ENCODE measurements at places on chromosomes 3 and 15.

DNA sequence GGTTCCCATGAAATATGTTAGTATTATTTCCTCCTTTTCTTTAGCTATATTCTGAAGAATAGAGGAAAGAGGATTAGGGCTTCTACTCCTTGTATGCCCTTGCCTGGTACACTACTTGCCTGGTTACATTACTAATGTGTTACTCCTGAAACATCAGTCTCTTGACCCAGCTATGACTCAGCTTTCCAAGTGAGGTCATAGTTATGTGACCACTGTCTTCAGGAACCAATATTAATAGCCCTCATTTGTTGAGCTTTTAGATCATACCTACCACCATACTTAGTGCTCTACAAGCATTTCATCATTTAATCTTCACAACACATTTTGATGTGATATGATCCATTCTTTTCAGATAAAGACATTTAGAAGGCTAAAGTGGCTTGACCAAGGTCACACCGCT, 60.3 kb downstream of the CMSS1 start:
- DNase-seq, result peak; percentile 40

DNA sequence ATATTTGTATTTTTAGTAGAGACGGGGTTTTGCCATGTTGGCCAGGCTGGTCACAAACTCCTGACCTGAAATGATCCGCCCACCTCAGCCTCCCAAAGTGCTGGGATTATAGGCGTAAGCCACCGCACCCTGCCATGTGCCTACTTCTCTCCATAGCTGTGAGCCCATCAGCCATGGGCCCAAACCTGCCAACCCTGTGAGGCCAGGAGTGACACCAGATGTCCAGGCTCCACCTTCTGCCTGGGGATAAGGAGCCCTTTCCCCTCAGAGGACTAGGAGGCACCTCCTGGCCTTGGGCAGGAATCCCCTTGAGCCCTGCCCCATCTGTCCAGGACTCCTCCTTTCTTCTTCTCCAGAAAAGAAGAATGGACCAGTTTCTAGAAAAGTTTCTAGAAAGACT, 14.2 kb upstream of the RFT1 start:
- DNase-seq, result no peak

GRCh38 chr3:171956705-171957104, 82.7 kb upstream of the FNDC3B start:
- no peak for DNase-seq

GRCh38 chr3:23815879-23816278, 10.1 kb downstream of the UBE2E1 start:
- DNase-seq, result no peak

- DNase-seq, result no peak
Observed at GRCh38 chr15:69021895-69022294, 7.4 kb downstream of the NOX5 start.

DNA sequence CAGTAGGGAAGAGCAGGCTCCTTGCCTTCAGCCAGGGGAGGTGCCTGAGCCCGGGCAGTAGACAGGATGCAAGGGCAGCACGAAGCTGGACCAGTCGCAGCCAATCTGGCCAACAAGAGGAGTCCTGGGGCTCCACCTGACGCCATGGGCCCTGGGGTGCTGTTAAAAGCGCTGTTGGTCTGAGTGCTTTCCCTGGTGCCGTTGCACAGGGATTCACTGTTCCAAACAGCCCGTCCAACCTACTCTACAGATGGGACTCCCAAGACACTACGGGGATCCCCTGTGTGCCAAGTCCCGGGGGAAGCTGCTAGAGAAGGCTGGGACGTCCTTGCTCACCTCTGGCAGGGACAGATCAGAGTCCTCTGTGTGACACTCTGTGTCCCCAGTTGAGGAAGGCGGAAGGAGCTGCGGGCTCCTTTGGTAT, 632 bp downstream of the CTSH start:
- peak; percentile 48 for DNase-seq

DNA sequence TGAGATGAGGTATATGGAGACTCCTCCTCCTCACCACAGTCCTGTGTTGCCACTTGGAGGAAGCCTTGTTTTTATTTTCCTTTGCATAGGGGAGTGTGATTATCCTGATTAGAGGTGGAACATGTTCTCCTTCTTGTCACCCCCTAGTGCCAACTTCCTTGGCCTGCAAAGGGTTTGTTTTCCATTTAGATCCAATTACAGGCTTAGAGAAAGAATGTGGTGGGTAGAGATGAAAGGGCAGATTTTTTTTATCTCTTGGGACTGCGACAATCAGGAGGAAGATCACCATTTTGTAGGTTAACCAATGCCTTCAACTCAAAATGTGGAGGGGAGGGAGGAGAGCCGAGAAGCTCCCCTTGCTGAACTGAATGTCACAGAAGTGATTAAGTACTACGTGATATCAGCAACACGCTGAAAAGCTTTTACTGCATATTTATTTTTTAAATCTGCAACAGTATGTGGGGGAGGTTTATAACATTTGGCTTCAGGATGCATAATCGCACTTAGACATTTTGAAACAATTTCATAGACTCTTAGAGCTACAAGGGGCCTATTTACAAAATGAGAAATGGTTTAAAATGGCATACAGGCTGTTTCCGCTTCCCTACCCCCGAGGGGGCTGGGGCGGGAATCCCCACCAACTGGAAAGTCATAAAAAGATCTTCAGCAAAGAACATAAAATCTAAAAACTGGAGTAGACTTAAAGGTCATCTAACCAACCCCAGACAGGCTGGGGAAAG, 2.4 kb downstream of the LMCD1 start:
- DNase-seq, result no peak

- DNase-seq, result peak; percentile 71
Observed at GRCh38 chr3:119580067-119580760, 922 bp downstream of the ADPRH start.

GRCh38 chr15:39976291-39977274, 42.7 kb downstream of the EIF2AK4 start:
- DNase-seq, result no peak

DNA sequence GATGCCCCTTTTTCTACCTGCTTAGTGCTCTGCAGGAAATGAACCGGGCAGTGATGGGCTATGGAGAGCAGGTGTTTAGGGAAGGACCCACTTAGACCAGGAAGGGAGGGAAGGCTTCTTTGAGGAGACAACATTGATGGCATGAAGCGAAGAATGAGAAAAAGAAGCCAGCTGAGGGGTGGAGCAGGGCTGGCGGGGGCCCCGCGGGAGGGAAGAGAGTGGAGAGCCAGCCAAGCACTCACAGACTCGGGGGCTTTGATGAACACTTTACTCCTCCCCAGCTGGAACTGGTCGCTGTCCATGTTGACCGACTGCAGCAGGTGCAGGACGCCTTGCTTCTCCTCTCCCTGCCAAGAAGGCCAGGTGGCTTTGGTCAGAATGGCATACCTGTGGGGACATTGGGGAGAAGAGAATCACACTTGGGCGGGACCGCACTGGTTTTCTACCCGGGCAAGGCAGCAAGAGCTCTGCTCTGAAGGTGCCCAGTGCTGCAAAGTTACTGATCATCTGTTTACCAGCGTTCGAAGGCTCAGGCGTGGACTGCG, 28.4 kb upstream of the LDHAL6B start:
- no peak for DNase-seq

- DNase-seq, result no peak
Observed at GRCh38 chr3:195616681-195617080, 32.9 kb upstream of the APOD start.

GRCh38 chr3:152260026-152260425, 8.7 kb upstream of the MBNL1 start:
- DNase-seq, result no peak

DNA sequence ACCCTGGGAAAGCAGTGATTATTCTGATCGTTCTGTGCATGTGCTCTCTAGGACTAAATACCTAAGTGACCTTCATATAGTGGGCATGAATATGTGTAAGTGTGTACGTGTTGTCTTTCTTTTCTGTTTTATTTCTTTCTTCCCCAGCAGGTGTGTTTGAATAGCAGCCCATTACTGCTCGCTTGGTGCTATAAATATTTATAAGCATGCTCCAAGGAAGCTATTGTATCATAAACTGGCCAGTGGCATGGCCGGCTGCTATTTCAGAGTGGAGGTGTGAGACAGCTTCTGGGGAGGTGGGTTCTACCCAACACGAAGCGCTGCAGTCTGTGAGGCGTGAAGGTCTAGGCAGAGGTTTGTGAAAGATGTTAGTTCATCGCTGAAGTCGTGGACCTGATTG, 641.8 kb downstream of the NTRK3 start:
- no peak for DNase-seq

GRCh38 chr3:111666041-111666735, 71.0 kb upstream of the ZBED2 start:
- no peak for DNase-seq

DNA sequence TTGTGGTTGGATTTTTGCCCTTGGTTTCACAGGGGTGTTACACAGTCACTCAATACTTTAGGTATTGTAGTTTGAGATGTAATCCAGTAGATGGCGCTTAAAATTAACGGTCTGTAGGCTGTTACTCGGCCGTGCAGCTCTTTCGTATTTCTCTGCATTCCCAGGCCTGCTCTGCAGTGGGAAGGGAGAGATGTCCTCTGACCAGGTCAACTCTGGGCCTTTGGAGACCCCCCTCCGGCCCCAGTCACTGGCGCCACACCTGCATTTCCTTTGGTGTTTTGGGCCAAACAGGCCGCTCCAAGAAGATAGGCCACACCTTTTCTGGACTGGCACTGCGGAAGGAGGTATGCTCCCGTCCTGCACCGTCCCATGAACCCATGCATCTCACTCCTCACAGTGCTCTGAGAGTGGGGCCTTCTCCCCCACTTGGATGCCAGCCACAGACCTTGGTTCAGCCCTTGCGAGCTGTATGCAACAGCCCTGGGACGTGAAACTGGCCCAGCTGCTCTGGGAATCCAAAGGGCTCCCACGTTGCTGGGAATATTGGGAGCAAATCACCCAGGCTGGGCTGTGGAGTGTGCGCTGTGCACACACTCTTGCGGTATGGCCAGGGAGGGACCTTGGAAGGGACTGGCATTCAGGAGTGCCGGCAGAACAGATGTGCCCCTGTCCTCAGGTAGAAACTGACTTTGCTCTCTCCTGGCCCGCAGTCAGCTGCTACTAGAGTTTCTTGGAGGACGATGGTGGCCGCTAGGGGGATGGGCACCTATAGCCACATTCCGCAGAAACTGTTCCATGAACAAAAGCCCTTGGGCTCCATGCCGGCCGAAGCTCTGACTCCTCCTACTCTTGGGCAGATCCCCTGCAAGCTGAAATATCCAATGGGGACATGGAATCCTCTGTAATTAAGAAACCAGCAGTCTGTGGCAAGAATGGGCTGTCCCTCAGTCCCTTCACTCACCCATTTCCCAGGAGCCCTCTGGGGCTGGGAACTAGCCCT, 410.5 kb upstream of the CADM2 start:
- DNase-seq, result peak; percentile 36

- DNase-seq, result no peak
Observed at GRCh38 chr3:76502076-76502475, 537.8 kb upstream of the ROBO2 start.

GRCh38 chr3:99466331-99466730, 172.1 kb upstream of the COL8A1 start:
- no peak for DNase-seq

DNA sequence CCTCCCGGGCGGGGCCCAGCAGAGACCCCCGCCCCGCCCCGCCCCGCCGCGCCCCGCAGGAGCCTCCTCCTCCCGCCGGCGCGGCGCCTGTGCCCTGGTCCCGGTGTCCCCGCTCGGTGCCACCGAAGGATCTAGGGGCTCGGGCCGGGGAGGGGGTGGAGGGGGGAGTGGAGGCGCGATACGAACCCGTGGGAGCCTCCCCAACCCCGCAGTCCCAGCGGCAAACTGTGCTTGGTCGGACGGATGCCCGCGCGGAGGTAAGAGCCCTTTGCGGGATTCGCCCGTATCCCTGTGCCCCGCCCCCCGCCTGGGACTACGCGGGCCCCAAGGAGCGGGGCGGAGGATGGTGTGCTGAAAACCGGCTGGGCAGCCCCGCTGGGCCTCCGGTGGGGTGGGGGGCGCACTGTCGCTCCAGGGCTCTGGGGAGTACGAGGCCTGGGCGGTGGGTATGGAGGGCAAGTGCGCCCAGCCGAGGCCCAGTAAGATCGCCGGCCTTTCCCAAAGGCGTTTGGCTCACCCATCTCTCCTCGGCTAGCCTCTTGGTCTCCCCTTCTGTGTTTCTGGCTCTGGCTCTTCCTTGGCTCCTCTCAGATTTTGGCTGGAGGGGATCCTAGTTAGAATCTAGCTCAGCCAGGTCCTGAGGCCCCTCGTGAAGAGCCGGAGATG, 65.6 kb upstream of the POLG start:
- DNase-seq, result no peak

- DNase-seq, result peak; percentile 30
Observed at GRCh38 chr3:11136830-11137626, 17.3 kb upstream of the HRH1 start.

DNA sequence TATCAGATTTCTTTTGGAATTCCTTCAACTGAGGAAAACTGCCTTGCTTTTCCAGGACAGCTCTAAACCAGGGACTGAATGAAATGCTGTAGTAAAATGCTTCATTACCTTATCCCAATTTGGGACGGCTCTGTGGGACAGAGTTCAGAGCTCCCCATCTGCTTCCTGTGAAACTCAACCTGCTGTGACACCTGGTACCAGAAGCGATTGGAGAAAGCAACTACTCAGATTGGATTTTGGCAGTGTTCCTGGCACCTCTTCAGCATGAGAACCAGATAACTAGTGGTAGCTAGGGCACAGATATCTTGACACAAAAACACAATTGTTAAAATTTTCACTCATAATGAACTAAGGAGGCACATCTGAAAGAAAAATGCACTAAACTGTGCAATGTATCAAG, 539.1 kb downstream of the SI start:
- no peak for DNase-seq

DNA sequence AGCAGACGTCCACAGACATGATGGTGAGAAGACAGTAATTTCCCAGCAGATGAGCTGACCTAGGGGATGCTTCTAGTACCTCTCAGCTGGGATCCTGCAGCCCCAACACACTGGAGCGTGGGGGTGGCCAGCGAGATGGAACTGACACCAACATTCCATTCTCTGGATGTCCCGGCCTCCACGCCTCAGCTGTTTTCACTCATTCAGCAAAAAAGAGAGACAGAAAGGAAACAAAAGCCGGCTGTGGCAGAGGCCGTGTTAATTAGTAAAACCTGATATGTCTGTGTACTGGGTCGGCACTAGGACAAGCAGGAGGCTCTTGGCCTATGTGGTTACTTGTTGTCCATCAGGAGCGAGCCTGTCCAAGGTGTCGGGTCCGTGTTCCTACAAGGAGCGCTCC, 82.6 kb upstream of the MYZAP start:
- DNase-seq, result no peak

DNA sequence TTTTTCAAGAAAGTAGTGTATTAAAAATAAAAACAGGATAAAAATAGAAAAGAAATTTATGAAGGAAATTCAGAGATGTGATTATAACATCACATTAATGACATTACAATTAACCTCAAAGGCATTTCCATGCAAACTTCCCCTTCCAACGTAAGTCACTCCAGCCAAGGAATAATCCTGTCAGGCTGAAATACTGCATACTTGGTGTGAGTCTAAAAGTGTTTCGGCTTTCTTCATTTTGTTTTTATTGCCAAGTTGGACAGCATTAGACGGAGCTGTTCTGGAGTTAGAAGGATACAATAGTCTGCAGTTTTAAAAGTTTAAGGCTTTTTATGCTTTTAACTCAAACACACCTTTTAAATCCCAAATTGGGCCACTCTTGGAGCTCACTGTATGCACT, 435.0 kb downstream of the MECOM start:
- no peak for DNase-seq

GRCh38 chr3:17542591-17542990, 199.8 kb downstream of the TBC1D5 start:
- no peak for DNase-seq

GRCh38 chr15:45710657-45711056, 75.8 kb downstream of the SQOR start:
- DNase-seq, result no peak

- DNase-seq, result no peak
Observed at GRCh38 chr3:67490658-67491057, 163.8 kb downstream of the SUCLG2 start.

GRCh38 chr3:159532577-159532976, 456.1 kb upstream of the IL12A start:
- DNase-seq, result peak; percentile 2
